NAMALWA (cell line): ENCODE measurements at places on chromosomes 5 and 9.

- no peak for DNase-seq
These were observed 48.9 kb downstream of the ADRB2 start for GRCh38 chr5:148875205-148875875.

GRCh38 chr5:14156650-14157492, 13.7 kb downstream of the TRIO start:
- peak; percentile 90 for DNase-seq

DNA sequence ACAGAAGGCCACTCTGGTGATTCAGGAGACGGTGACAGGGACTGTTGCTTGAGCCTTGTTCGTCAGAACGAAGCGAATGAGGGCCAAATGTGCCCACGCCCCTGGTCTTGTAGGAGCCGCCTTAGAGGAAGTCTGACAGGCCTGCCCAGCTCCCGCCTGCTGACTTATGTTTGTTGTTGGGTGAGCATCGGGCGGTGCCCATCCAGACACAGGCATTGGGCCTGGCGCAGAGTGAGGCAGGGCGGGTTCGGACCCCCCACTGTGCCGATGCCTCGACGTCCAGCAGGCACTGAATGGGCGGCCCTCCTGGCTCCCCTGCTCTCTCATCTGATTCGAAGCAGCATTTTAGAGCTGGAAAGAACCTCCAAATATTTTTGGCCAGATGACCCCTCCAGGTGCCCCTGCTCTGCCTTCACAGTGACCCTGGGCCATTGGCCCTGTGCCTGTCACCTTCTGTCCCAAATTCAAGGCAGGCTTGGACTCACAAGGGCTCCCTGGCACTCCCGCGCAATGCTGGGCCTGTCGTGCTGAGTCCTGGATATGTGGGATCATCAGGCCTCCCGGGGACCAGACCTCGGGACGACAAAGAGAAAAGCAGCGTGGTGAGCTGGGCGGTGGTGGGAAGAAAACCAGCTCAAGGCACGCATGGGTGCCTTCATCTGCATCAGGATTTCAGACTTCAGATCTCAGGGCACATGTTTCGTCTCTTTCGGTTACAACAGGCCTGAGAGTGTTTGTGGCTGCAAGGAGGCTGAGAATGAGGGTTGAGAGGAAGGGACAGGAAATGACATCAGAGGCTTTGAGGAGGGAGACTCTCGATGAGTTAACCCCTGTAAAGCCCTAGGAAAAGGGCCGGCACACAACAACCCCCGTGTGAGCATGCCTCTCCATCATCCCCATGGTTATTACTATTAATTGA, 37.1 kb upstream of the OLFM1 start:
- no peak for DNase-seq

- DNase-seq, result no peak
These were observed 55.6 kb downstream of the PTPDC1 start for GRCh38 chr9:94139672-94140417.

- no peak for DNase-seq
These were observed 10.7 kb downstream of the PAEP start for GRCh38 chr9:135572233-135572632.

- DNase-seq, result no peak
These were observed 12.6 kb upstream of the FYB1 start for GRCh38 chr5:39231705-39232525.

- DNase-seq, result no peak
These were observed 579 bp upstream of the NTRK2 start for GRCh38 chr9:84669013-84669287.

DNA sequence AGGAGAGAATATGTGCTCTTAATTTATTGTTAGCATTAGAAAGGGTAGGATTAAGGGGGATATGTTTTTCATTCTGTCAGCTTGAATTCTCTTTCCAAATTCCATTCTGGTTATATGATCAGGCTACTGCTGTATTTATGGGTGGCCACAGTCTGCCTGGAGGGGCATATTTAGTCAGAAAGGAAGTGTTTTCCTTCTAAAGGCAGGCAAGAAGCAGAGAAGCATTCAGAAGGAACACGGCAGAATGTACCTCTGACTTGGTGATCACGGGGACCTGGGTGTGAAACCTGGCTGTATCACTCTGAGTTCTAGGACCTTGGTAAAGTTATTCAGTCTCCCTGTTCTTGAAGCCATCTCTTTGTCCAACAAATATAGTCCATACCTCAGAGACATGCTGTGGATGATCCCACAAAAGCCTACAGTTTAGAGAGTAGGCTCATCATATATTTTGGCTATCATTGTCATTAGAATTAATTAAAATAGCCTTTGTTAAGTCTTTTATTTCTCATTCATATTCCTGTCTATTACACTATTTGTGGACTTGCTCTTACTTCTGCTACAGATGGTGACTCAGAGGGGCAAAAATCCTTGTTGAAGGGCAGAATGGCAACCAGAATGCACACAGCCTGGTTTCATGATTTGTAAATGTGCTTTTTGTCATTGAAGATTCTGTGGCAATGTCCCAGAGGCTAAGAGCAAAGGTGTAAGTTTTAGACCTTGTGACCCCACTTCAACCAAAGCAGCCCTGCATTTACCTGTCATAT, 2.7 kb downstream of the TNC start:
- DNase-seq, result no peak

DNA sequence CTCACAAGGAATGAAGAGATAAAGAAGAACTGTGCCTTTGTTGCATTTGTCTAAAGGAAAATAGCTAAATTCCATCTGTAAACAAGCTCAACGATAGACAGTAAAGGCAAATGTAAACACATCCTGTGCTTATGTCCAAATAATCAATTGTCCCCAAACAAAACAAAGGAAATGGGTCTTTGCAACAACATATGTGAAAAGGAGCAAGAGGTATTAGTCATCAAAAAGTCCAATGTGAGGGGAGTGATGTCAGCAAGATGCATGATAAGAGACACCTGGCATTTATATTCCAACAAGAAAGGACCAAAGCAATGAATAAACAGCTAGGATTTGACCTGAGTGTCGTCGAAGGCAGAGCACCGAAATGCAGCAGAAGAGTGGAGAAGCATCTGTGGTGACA, 209.1 kb downstream of the ASTN2 start:
- DNase-seq, result no peak

GRCh38 chr5:100802208-100802607, 100.9 kb downstream of the ST8SIA4 start:
- DNase-seq, result no peak

- no peak for DNase-seq
These were observed 17.2 kb upstream of the UBE2QL1 start for GRCh38 chr5:6431214-6432195.

GRCh38 chr9:89670114-89670513, 65.3 kb downstream of the GADD45G start:
- no peak for DNase-seq

GRCh38 chr5:27830546-27830945, 792.2 kb upstream of the CDH9 start:
- no peak for DNase-seq

DNA sequence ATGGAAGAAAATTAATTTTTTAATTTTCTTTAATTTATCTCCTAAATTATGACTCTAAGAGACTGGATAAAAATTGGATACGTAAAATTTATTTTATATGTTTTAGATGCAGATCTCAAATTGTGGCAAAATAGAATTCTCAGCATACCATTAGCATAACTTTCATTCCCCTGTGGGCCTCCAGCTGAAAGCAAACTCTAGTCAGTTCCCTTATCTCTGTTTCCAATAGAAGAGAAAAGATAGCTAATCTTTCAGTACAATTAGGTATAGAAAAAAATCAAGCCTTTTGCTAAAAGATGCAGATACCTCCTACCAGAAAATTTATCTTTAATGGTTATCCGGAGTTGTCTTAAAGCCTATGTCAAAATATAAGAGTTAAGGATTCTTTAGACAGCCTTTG, 1530.6 kb downstream of the EFNA5 start:
- DNase-seq, result no peak

DNA sequence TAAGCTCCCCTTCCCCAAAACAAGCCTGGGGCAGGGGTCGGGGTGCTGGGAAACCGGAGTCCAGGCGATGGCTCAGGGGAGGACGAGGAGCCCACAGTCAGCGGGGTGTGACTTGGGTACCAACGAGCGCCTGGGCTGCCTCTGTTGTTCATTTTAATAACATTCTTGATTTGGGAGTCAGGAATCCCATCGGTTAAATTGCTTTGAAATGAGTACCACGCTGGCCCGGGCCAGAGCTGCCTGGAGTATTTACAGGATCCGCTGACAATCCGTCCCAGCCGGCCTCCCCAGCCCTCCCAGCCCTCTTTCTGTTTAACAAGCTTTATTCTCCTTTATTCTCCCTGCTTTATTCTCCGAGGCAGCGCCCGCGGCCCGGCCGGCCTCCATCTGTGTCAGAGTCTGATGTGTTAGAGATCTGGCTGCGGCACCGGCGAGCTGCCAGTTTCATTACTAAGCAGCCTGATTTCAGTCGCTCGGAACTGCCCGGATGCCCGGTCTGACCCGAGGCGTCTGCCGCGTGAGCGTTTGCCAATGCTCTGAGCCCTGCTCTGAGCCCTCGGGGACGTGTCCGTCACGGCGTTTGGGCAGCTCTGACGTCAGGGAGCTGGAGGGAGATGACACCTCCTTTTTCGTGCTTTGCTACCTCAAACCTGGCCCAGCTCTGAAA, 16.5 kb upstream of the QRFP start:
- DNase-seq, result no peak

DNA sequence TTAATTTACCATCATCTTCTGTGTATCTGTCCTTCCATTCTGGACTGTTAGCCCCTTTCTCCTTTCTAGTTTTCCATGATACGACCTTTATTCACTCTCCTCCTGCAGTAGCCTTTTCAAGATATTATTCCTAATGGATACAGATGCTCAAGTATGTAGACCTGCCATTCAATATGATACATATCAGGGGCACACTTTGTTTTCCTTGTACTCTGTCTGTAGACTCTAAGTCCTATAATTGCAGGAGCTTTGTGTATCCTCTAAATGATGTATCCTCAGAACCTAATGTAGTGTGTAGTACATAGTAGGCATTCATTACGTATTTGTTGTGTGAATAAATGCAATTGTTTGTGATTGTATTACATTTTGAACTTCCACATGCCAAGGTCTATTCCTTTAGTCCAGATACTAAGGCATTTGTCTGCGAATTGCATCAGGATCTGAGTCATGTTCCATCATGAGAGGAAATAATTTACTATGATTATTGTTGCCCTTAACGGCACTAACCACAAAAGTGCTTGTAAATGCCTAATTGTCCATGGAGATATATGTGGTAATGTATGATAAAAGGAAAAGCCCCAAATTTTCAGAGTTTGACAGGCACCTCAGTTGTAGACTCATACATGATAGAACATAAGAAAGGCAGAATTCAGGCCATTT, 57.1 kb upstream of the IZUMO3 start:
- no peak for DNase-seq

- DNase-seq, result no peak
These were observed 27.5 kb upstream of the EFNA5 start for GRCh38 chr5:107698286-107698685.

- DNase-seq, result no peak
These were observed 33.9 kb downstream of the TAS2R1 start for GRCh38 chr5:9596171-9596780.

DNA sequence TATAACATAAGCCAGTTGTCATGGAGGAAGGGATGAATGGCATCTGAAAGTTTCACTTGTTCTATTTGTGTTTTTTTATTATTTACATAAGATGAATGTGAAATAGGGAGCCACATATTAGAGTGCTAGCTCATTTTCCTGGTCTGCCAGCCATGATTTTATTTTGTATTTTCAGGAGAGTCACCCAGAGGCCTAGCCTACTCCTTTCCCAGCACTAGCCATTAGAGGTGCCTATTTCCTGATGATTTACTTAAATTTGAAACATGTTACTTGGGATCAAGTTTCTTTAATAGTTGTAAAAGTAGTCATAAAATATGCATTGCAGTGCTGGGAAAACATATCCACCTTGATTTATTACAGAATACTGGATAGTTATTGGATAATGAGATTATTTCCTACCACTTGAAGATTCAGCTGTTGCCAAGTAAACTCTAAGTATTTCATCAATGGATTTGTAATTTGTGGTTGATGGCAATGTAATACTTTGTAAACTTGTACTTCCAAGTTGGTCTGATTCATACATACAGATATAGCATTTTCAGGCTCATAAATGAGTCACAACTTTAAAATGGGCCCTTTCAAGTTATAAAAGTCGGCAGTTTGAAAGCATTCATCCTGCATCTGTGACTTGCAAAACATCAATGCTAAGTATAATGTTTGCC, 50.8 kb downstream of the KCNN2 start:
- DNase-seq, result no peak
